Mucosa of gallbladder (tissue), 1 donor: ENCODE measurements at places on chromosomes 5 and 9. TPM values are rescaled to one million over a fixed set of nuclear protein-coding genes. Genes with fewer than 3 reads are reported as not detected.

ACER2 gene
- 3.4 TPM for total RNA-seq

GPR151 gene
- not detected for total RNA-seq

TAF11L10 gene
- not detected for total RNA-seq

LCN9 gene
- total RNA-seq, result not detected

PKD2L2 gene
- not detected for total RNA-seq

ISCA1 gene
- total RNA-seq, result 34.6 TPM

RAB3C gene
- 1.4 TPM for total RNA-seq

FIBCD1 gene
- total RNA-seq, result 6.0 TPM

- DNase-seq, result no peak
Measured at GRCh38 chr5:5242056-5242455, 101.9 kb downstream of the ADAMTS16 start.

GRCh38 chr5:143573568-143574170 is 170.2 kb upstream of the NR3C1 start:
- no peak for DNase-seq

DNA sequence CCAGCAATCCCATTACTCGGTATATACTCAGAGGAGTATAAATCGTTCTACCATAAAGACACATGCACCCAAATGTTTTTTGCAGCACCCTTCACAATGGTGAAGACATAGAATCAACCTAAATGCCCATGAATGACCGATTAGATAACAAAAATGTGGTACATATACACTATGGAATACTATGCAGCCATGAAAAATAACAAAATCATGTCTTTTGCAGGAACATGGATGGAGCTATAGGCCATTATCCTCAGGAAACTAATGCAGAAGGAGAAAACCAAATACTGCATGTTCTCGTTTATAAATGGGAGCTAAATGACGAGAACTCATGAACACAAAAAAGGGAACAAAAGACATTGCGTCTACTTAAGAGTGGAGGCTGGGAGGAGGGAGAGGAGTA is 114.5 kb downstream of the HTR4 start:
- no peak for DNase-seq

- DNase-seq, result peak; percentile 97
Measured at GRCh38 chr9:129460323-129461261, 160.3 kb downstream of the C9orf50 start.

GRCh38 chr5:135724617-135725016 is 109.8 kb upstream of the SLC25A48 start:
- no peak for DNase-seq

DNA sequence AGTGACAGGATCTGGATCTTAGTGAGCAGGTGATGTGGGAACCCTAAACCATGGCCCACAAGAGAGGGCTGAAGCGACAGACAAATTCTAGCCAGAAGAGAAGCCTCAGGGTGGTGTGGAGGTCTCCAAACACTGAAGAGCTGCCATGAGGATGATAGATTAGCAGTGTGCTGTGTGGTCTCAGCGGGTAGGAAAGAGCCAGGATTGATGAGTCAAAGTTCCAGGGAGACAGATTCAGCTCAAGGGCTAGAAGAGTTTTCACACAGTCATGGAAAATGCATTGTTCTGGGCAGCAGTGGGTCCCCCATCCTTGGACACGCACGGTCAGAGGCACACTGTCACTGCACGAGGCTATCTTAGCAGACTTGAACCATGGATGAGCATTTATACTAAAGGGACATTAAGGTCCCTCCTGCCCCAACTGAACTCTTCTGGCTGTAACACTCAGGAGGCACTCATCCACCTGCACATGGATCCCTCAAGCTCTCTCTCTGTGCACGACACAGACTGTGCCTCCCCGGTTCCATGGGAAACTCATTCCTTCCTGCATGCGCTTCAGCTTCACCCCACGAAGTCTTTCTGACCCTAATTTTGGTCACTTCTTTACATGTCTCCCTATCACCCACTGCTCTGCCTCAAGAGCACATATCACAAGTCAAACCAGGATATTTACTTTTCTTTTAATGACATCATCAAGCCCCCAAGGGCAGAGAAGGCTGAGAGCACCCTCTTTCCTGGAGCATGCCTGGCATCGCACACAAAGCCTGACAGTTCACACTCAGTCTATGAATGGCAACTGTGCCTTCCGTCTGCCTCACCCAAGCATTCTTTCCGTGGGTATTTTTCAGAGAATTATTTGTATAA is 84.8 kb downstream of the TLE1 start:
- DNase-seq, result no peak

DNA sequence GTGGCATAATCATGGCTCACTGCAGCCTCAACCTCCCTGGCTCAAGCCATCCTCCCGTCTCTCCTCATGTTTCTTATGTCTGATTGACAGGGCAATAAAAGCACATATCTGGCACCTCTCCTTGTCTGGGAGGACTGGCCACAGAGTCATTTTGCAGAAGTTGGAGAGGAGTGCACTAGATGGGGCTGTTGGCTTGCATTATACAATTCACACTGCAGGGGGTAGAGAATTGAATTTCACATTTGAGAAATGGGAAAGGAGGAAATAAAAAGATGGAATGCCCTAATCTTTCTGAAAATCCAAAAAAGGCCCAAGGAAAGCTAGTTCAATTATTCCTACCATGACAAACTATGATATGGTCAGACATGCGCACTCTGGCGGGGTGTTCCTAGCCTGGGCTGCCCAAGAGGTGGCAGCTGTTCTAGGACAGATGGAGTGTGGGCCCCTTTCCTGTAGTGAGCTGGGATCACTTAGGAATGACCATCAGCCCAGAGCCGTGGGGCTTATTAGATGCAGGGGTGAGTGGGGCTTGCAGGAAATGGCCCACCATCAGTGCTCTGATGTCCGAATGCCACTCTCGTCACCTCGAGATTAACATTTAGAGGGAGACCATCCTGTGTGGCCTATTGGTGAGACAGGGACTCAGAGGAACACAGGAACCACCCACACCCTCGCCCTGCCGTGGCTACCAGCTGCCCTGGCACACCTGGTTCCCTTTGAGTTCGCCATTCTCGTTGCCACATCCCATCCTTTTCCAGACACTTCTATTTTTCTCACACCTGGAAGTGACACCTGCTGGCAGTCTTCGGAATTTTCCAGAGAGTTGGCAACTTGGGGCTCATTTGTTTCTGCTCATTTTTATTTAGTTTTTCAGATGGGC is 21.8 kb upstream of the ANKRD18A start:
- DNase-seq, result no peak

DNA sequence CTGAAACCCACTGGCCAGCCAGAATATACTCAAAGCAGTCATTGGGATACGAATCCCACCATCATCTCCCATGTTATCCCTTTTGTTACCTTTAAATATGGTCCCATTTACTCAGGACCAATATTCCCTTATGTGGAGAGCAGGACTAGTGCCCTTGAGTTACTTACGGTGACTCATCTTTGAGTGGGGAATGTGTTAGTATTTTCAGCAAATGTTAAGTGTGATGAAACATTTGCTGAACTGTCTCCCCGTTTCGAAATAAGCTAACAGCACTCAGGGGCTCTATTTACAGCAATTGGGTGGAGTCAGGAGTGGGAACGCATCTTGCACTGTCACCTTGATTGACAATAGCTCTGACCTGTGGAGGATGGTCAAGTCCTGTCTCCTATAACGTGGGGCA is 67.4 kb downstream of the CTSL start:
- no peak for DNase-seq

DNA sequence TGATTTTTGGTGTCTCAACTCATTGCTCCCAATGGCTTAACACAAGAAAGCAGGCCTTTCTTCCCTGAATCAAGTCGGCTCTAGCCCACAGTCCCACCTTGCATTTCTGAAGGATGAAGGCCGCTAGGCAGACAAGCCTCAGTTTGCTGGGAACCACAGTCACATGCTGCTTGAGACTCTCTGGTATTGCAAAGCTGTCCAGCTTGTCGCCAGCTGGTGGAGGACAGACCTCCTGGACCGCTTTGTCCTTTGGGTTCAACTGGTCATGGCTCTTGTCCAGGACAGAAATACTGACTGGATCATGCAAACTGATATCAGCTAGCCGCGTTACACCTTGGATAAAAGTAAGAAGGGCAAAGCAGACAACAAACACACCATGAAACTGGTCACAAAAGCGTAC is 23.1 kb downstream of the DDX31 start:
- no peak for DNase-seq

DNA sequence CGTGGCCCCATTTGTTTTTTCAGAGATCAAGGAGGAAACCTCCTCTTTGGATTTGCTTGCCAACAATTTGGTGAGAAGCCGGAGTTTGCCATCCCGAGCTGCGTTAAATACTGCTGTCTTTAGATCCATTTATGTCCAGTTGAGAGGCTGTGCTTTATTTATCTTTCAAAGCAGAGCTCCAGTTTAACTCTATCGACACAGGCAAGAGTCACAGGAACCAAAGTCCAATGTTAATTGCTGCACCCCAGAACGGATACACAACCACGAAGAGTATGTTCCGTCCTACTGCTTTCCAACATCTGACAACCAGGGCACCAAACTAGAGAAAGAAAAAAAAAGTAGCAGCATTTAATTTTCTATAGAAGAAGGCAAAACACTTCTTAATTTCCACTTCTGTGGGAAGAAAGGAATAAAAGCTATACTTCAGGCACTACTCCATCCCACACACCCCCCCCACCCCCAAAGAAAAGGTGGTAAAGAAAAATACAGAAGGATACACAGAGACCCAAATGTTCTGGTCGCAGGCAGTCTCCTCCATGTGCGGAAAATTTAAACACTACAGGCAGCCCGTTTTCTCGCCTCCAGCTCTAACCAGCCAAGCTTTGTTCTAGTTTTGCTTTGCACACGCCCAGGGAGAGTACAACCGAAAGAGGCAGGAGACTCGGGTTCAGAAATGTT is 1.1 kb downstream of the FEM1C start:
- peak; percentile 12 for DNase-seq

DNA sequence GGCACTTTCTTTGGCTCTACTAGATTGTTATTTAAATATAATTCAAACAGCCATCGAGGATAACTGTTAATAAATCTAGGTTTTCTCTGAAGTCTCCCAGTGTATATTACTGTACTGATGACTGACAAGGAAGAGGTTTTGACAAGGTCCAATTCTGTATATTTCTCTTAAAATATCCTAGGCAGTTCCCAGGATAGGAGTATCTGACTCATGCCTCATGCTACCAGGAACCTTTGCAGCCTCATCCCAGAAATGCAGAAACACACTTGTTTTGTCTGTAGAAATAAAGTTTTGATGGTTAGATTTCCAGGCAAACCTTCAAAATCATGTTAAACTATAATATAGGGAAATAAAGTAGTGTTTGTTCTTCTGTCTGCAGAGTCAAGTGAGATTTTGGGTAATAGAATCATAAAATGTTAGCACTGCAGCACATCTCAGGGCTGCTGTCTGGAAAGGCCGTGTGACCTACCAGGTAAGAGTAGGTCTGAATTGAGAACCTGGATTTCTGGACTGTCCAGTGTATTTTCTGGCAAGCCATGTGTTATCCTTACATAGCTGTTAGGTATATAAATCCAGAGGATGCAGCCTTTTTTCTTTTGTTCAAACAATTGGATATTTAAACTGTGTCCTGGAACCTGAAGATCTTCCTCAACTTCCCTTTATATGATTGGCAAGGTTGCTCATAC is 8.3 kb downstream of the UBE2D2 start:
- DNase-seq, result no peak

DNA sequence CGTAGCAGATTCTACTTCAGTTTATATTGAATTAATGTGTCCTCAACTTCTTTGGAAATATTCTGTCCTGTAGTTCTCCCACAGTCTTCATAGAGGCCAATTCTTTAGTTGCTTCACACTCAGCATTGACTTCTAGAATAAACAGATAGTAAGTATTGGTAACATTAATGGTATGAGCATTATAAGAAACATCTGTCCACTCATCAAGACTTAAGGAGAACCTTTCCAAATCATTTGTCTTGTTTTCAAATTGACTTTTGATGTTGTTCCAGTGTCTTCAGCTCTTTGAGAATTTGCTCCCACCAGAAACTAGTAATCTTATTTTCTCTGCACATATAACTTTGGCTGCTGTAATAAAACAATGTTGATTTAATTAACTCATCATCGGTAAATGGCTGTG is 18.3 kb downstream of the RANBP17 start:
- no peak for DNase-seq

GRCh38 chr5:137191179-137191578 is 307.9 kb downstream of the SPOCK1 start:
- no peak for DNase-seq

DNA sequence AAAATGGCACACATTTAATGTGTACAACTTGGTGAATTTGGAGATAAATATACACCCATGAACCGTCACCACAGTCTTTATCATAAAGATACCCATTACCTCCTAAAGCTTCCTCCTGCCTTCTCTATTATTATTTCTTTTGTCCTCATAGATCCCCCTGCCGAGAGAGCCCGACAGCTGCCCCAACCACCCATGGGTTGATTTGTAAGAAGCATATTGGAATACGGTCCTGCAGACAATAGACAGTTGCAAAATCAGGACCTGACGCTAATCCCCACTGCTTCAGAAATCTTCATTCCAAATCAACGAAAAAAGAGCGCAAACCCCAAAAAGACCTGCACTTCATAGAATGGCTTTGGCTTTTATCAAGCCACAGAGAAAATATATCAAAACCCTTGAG is 697.5 kb downstream of the SEMA5A start:
- DNase-seq, result no peak

DNA sequence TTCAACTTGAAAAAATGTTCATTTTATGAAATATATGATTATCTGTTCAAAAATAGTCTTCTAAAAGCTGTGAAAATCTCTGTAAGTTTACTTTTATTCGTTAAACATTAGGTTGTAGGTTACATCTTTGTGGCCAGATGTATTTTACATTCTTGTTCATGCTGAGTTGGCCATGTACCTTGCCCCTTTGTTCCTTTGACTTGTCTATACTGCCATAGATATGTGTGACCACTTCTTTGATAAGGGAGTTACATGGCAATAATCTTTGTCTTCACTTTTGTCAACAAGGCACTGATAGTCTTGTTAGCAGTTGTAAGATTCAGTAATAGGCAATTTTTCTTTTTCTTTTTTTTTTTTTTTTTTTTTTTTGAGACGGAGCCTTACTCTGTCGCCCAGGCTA is 15.9 kb downstream of the SEC24A start:
- DNase-seq, result no peak

DNA sequence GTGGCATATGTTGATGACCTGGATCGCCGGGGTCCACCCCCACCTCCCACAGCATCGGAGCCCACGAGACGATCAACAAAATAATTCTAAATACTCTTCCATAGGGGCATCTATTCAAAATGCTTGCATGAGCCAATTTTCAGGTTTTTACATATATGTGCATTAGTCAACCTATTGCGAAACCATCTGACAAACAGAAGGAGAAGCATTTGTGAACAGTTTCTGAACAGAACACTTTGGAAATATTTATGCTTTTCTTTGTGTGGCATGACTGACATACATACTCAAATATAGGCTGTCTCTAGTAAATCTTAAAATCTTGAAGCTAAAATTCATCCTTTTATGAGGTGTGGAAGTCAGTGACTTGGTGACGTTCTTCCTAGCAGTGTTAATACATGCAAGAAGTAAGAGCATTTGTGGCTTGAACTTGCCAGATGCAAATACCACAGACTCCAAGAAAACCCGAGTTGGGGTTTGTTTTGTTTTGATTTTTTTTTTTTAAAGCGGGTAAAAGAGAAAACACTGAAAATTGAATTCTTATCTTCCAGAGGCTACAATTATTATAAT is 5.3 kb downstream of the GPR151 start:
- no peak for DNase-seq

- DNase-seq, result peak; percentile 32
Measured at GRCh38 chr5:135034236-135034962, 371 bp upstream of the PITX1 start.

- DNase-seq, result no peak
Measured at GRCh38 chr9:32671333-32671732, 35.9 kb upstream of the TAF1L start.
